Adrenal gland (tissue), 19 donors: ENCODE measurements at places on chromosomes 16 and 17. TPM values are rescaled to one million over a fixed set of nuclear protein-coding genes. Genes with fewer than 3 reads are reported as not detected.

Gene CRHR1
- not detected for total RNA-seq

Gene USP31
- 6.8 TPM for total RNA-seq

Gene ABCC11
- total RNA-seq = 0.35 TPM

GRCh38 chr17:851924-852323, 69.8 kb downstream of the MRM3 start:
- H3K27me3 ChIP-seq = no peaks in the 10 kb centered on the region
- no peak overlapping the region for H3K27ac ChIP-seq
- DNase-seq = no peak
- no peak overlapping the region for H3K4me3 ChIP-seq

Gene MYCBPAP
- total RNA-seq = 2.3 TPM

Gene CLEC18B
- total RNA-seq = 1.3 TPM

GRCh38 chr17:75498726-75499213, 16.6 kb downstream of the CASKIN2 start:
- H3K4me3 ChIP-seq = no peak overlapping the region
- H3K27ac ChIP-seq = peak overlapping the region; percentile 81
- H3K4me1 ChIP-seq = peaks cover 26% of the 10 kb centered on the region
- H3K27me3 ChIP-seq = no peaks in the 10 kb centered on the region
- no peaks in the 10 kb centered on the region for H3K36me3 ChIP-seq

DNA sequence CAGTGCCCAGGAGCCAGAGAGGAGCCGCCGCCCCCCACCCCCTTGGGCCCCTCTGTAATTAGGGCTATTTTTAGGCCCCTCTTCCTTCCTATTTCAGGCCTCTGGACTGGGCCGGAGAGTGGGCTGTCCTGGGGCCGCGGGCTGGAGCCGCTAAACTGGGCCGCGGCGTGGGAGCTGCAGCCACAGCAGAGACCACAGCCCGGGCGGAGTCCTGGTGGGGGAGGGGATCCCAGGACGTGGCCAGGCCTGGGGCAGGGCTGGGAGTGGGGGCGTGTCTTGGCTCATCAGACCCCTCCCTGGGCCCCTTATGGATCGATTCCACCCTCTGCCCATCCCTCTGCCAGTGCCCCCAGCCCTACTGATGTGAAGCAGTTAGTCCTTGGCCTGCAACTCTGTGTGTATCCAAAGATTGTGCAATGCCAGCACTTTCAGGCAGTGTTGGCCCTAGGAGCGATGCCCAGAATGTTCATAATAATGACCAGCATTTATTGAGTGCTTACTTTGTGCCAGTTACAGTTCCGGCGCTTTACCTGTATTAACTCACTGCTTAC, 15.0 kb upstream of the TAC4 start:
- no peak for DNase-seq
- no peak overlapping the region for H3K4me3 ChIP-seq
- no peaks in the 10 kb centered on the region for H3K27me3 ChIP-seq
- no peak overlapping the region for H3K27ac ChIP-seq
- H3K4me1 ChIP-seq = no peaks in the 10 kb centered on the region
- no peaks in the 10 kb centered on the region for H3K36me3 ChIP-seq

Gene CDH15
- 0.18 TPM for total RNA-seq

Gene UTP18
- 20.9 TPM for total RNA-seq

DNA sequence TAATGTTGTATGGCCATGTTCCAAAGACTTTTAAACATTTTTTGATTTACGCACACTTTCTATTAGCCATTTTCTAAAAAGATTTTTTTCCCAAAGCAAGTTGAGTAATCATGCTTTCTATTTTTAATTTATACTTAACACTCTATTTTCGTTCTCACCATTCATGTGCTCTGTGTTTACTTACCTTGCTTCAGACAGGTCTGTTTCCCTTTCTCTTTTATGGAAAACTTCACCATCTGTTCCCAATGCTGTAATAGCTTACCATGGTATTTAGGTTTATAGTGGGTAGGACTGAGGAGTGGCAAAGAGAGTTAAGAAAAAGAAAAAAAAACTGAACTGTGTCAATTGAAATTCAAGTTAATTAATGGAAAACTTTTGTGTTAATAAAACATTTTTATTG, 37.5 kb upstream of the KCNJ16 start:
- H3K4me1 ChIP-seq = no peaks in the 10 kb centered on the region
- no peak overlapping the region for H3K4me3 ChIP-seq

- no peak overlapping the region for H3K27ac ChIP-seq
- no peak for DNase-seq
- H3K27me3 ChIP-seq = no peaks in the 10 kb centered on the region
Measured at GRCh38 chr17:47995241-47995935, 24.5 kb downstream of the CDK5RAP3 start.

GRCh38 chr16:62076886-62077285, 40.6 kb upstream of the CDH8 start:
- no peak for DNase-seq
- H3K4me1 ChIP-seq = no peaks in the 10 kb centered on the region
- no peaks in the 10 kb centered on the region for H3K27me3 ChIP-seq
- no peak overlapping the region for H3K27ac ChIP-seq
- H3K36me3 ChIP-seq = no peaks in the 10 kb centered on the region

DNA sequence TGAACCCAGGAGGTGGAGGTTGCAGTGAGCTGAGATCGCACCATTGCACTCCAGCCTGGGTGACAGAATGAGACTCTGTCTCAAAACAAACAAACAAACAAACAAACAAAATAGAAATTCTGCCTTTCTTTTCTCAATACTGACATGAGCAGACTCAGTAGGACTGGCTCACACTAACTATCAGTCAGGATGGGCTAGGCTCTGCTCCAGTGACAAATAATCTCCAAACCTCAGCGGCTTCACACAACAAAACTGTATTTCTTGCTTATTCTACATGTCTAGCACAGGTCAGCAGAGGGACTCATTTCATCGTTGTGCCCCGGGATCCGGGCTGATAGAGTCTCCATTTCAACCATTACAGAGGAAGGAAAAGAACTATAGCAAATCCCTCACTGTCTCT, 26.5 kb upstream of the N4BP1 start:
- no peak overlapping the region for H3K27ac ChIP-seq
- no peak for DNase-seq
- H3K4me1 ChIP-seq = no peaks in the 10 kb centered on the region
- no peaks in the 10 kb centered on the region for H3K36me3 ChIP-seq
- no peak overlapping the region for H3K4me3 ChIP-seq

DNA sequence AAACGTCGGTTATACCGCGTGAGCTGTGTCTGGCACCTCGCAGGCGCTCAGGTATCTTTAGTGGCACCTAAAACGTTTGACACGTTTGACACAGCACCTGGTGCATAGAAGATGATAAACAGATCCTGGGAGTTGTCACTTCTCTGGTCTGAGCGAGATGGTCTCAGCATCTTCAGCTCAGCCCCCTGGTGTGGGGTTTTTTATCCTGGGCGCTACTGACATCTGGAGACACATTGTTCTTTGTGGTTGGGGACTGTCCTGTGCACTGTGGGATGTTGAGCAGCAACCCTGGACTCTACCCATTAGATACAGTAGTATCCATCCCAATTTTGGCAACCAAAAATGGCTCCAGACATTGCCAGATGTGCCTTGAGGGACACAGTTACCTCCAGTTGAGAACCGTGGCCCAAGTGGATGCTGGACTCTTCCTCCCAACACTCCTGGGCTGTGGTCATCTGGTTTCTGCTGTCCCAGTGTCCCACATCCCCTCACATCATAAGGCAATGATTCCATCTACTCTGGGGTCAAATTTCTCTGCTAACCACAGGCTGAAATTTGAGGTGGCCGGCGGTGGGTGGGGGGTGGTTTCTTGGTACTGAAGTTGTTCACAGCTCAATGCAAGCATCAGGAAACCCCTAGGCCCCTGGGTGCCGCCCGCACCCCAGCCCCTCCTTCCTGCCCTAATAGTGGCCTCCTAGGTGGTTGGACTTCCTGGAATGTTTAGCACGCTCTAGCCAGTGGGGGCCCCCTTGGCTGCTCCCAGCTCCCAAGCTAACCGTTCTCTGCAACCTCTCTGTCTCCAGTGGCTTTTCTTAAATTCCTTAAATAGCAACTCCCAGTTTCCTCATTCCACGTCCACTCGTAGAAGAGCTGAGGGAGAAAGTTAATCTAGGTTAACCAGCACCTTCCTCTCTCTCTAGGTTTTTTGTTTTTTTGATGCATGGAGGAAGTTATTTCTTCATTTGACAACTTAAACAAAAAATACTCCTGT, 124.8 kb downstream of the ABCC1 start:
- H3K4me3 ChIP-seq = no peak overlapping the region
- H3K36me3 ChIP-seq = peaks cover 18% of the 10 kb centered on the region
- no peak for DNase-seq
- H3K27me3 ChIP-seq = no peaks in the 10 kb centered on the region

DNA sequence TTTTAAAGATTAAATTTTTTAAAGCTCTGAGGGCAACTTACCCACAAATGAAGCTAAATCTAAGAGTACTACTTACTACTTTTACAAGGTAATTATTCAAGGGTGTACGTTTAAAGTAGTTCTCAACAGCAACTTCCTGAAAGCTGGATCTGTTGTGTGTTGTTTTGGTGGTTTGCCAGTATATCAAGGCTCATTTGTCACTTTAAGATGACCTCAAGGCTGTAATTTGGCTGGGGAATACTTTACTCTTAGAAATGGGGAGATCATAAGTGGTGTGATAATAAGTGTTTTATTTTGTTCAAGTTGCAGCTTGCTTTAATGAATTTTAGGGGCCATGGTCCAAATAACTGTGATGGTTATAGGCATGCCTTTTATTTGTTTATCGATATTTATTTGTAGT, 30.4 kb downstream of the AP2B1 start:
- no peaks in the 10 kb centered on the region for H3K27me3 ChIP-seq
- DNase-seq = no peak
- H3K27ac ChIP-seq = no peak overlapping the region
- H3K4me1 ChIP-seq = peaks cover 19% of the 10 kb centered on the region
- no peak overlapping the region for H3K4me3 ChIP-seq

- H3K4me3 ChIP-seq = no peak overlapping the region
- peak; percentile 5 for DNase-seq
Measured at GRCh38 chr17:8904686-8905085, 37.2 kb upstream of the PIK3R6 start.

Gene HOXB3
- 18.8 TPM for total RNA-seq
